ENCODE measurements at places on chromosomes 12 and 14. TPM values are rescaled to one million over a fixed set of nuclear protein-coding genes. Genes with fewer than 3 reads are reported as not detected.

The TRAF3 gene
- total RNA-seq = 32.6 TPM

The PPP1R3E gene
- total RNA-seq = 1.3 TPM

The DNAH10 gene
- total RNA-seq = under 0.01 TPM

The SLC39A5 gene
- not detected for total RNA-seq

The MED13L gene
- 44.5 TPM for total RNA-seq

The ART4 gene
- 17.9 TPM for total RNA-seq

The NDRG2 gene
- 0.09 TPM for total RNA-seq

The TAPBPL gene
- total RNA-seq = 8.1 TPM

The KLRG1 gene
- 8.9 TPM for total RNA-seq

The PTPRO gene
- not detected for total RNA-seq

The DUSP6 gene
- total RNA-seq = 246 TPM

The SSTR1 gene
- total RNA-seq = 0.09 TPM

The FAM186B gene
- 0.09 TPM for total RNA-seq

The TAS2R50 gene
- 1.8 TPM for total RNA-seq

The ALX1 gene
- total RNA-seq = 0.09 TPM

The CISTR gene
- total RNA-seq = not detected

The RNASE1 gene
- 82.6 TPM for total RNA-seq

The VRTN gene
- total RNA-seq = not detected

The DTD2 gene
- 22.2 TPM for total RNA-seq

The SYNE3 gene
- 4.5 TPM for total RNA-seq

The CCDC198 gene
- total RNA-seq = not detected

The GPR84 gene
- not detected for total RNA-seq

The LALBA gene
- not detected for total RNA-seq

The GPR135 gene
- total RNA-seq = 0.72 TPM

The GLIPR1L1 gene
- not detected for total RNA-seq

The TAS2R42 gene
- not detected for total RNA-seq

The AQP5 gene
- total RNA-seq = 0.09 TPM

The SPRING1 gene
- total RNA-seq = 22.7 TPM

The ASPG gene
- total RNA-seq = not detected

The PXN gene
- total RNA-seq = 50.7 TPM

The MIS18BP1 gene
- 32.0 TPM for total RNA-seq

The APOLD1 gene
- 6.4 TPM for total RNA-seq

The C14orf39 gene
- under 0.01 TPM for total RNA-seq

The PA2G4 gene
- total RNA-seq = 192 TPM

The HOTAIR gene
- not detected for total RNA-seq
